Body of pancreas (tissue), 4 donors: ENCODE measurements at places on chromosomes 3 and 15. TPM values are rescaled to one million over a fixed set of nuclear protein-coding genes. Genes with fewer than 3 reads are reported as not detected.

- no peak for DNase-seq
Measured at GRCh38 chr3:165196577-165197480, 645 bp upstream of the SLITRK3 start.

GRCh38 chr3:16809993-16810392, 74.8 kb upstream of the PLCL2 start:
- DNase-seq = no peak

- DNase-seq = no peak
Measured at GRCh38 chr3:170534227-170534626, 51.6 kb downstream of the SLC7A14 start.

GRCh38 chr3:52117537-52117936, 36.7 kb downstream of the POC1A start:
- DNase-seq = no peak

DNA sequence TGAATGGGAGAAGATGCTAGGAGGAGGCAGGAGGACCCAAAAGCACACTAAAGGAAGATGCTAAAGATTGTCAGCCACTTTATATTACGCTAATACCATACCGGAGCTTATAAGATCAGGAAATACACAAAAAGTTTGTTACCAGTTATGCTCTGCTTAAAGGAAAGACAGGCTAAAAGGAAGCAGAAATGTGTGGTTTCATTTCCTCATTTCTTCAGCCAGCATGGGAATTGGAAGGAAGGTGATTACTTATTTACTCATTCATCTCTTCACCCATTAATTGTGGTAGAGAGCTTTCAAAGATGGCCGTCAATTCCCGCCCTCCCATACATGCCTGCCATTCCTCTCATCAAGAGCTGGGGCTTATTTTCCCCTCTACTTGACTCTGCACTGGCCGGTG, 26.7 kb upstream of the TMEM158 start:
- DNase-seq = no peak

GRCh38 chr3:68234076-68234780, 579.8 kb upstream of the SUCLG2 start:
- DNase-seq = no peak

DNA sequence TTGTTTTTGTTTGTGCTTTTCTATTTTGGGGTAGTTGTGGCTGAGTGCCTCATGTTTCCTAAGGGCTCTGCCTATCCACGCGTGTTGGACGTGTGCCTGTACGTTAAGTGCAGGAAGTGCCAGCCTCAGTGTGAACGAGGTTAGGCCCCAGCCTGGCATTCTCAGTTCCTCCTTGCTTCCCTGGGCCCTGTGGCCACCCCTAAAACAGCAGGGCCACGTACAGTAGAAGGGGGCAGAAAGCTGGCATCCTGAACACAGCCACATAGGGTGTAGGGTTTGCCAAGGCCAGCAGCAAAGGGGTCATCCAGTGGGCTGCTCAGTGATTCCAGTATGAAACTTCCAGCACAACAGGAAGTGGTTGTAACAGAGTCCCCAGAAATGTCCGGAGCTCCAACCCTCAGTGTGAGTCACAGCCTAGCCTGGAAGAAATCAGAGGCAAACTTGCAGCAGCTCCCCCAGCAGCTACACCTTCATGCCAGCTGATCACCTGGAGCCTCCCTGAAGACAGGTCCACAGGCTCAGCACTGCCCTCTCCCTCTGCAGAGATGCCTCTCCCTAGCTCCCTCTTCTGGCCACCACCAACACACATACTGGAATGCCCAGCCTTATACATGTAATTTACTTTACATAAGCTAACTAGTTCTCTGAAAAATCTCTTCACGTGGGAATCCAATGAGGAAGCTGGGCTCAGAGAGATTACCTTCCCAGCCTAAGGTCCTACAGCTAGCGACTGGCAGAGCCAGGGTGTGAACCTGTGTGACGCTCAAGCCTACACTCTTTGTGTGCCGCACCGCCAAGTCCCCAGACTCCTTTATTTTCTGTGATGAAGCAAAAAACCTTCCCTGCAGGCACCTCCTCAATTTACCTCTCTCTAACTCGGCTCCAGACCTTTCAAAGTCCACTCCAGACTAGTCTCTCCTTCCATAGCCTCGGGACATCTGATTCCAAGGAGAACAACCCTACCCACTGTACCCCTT, 26.6 kb downstream of the ILDR1 start:
- peak; percentile 86 for DNase-seq

GRCh38 chr15:26759986-26760385, 12.9 kb downstream of the GABRB3 start:
- DNase-seq = no peak

- no peak for DNase-seq
Measured at GRCh38 chr15:68564173-68564572, 14.6 kb upstream of the CORO2B start.

DNA sequence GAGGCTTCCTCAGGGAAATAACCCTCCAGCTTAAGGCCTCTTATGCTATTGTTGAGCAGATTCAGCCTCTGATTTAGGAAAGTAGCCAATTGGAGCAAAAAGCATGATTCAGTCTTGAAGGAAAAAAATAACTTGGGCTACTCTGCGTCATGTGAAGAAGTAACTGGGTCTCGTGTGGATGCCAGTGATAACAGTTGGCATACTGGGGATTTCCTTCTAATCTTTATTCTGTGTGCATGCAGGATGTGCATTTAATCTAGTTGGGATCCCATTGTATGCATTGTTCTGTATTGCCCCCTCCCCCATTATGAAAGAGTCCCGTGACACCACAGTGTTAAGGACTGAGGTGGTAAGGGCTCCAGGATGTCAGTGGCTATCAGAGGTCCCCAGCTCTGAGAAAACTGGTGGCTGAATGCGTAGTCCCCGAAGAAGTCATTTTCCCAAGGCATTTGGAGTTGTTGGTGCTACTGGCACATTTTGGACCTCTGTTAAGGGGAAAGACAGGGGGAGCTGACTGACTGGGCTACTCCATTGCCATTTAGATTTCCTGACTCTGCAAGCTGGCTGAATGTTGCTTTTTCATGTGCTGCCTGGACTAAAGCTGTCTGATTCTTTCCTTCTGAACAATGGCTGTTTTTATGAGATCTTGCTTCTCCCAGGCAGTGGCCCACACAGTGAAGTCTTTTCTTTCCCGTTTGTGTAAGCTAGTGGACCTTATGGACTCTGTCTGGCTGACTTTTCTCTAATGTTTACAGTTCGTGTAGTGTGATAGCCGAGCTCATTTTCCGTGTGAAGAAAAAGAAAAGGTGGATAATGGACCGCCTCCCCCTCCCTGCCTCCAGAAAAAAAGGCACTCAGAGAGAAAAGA, 38.4 kb upstream of the TRAK1 start:
- DNase-seq = no peak

BNC1 gene
- total RNA-seq = not detected
